Activated T-cell treated with anti-CD3 and anti-CD28 coated beads for 24 hours (primary cell): ENCODE measurements at places on chromosomes 3 and 15.

- DNase-seq: peak; percentile 49
Measured at GRCh38 chr3:8987645-8988383, 24.5 kb upstream of the RAD18 start.

- DNase-seq: peak; percentile 18
Measured at GRCh38 chr15:57541805-57542504, 49.7 kb upstream of the MYZAP start.

DNA sequence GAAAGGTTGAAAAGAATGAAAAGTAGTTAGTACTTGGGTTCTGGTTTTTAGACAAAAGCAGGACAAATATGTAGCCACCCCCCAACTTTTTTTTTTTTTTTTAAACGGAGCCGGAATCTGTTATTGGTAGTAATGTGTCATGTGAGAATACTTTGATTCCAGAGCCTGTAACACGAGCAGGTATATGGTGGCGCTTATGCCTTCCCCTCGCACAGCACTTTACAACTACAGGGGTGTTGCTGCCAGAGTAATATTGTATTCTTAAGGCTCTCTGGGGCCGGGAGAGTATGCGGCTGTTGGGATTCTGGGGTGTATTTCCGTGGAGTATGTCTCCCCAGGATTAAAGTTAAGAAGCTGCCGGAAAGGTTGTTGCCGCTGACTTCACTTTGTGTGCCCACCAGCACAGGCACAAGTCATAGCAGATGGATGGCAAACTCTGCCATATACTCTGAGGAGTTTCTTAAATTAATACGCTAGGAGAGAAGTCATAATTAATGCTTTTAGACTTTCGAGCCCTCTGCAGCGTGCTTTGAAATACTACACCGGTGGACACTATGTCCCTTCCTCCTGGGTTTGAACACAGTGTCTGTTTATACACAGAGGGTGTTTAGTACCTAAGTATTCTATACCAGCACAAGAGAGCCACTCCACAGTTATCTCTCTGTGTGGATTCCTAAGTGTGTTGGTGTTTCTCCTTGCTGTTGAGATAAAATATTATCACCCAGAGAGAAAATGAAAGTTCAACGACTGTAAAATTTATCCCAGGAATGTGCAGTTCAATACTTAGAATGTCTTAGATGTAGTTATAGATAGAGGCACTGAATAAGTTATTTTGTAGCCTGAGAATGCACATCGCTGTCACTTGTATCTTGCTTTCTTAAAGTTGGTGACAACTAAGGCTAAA is 1.4 kb downstream of the MBNL1 start:
- no peak for DNase-seq

DNA sequence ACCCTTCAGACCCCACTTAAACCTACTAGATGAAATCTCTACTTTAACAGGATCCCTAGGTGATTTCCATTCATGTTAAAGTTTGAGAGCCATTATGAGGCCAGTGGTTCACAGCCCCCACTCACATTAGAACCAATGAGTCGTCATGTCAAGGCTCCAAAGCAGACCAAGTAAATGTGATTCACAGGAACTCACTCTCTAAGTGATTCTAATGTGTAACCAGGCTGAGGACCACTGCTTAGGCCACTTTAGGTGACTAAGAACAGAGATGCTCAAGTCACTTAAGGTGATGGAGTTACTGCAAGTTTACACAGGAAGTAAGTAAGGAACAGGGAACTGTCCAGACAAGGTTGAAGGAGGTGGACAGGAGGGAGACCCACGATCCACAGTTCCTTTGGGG is 7.7 kb downstream of the GALNT15 start:
- DNase-seq: no peak

- DNase-seq: no peak
Measured at GRCh38 chr3:117137065-117137464, 427.5 kb downstream of the TUSC7 start.

GRCh38 chr3:136990826-136991225 is 33.0 kb downstream of the IL20RB start:
- DNase-seq: no peak

DNA sequence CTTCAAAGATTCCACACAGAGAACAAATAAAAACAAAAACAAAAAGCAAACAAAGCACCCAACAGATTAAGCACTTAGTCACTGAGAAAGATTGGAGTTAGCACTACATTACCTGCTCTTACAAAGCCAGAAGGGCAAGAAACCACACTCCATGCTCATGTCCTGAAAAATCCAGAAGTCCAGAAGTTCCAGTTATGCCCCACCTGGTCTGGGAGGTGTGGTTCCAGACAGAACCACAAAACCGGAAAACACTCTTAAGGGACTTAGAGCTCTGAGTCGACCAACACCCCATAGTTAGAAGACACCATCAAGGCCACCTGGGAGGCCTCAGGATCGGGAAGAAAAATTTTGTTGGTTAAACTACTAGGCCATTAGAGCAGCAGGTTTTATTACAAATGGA is 88.9 kb downstream of the TNIK start:
- DNase-seq: no peak

GRCh38 chr3:111319598-111319997 is 222.4 kb upstream of the CD96 start:
- no peak for DNase-seq

DNA sequence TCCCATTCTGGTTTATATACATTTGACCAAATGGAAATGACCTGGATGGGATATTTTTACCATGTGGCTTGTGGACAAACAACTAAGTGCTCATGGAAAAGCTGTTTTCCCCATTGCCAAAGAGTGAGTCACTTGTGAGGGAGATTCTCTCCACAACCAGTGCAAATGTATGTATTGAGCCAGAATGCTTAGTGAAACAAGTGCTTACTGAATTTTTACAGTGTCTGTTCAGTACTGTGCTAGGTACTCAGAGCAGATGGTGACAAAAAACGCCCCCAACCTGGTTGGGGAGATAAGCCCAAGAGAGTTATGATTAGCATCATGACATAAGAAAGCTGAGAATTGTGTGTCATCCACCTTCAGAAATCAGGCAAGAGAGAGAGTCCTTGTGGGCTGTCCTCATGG is 2.3 kb downstream of the CHP1 start:
- no peak for DNase-seq

DNA sequence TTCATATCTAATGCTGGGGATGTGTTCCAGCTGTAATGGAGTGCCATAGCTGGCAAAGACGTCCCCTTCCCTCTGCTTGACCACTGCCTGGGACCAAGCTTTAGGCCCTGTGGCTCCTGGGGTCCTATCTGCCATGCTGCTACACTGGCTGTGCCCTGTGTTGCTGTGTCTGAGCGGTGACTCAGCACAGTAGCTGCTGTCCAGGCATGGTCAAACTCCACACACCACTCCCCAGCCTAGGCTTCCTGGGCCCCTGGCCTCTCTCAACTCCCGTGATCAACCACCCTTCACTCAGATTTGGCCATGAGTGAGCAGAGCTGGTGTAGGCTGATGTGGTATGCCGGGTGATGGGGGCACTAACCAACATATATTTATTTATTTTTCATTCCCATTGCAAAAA is 27.0 kb downstream of the EPHB1 start:
- DNase-seq: no peak

DNA sequence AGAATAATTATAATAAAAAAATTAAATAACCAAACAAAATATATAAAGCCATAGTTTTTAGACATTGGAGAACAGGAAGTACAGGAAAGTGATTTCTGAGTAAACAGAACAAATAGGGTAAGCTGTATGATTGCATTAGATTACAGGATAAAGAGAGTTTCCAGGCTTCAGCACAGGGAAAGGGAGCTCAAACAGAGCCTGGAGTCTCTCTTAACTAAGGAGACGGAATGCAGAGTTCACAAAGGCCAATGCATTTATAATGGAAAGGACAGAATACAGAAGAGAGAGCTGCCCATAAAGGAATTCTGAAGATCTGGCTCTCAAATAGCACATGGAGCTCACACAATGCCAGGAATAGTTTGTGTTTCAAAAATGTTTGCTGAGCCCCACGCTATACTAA is 42.0 kb upstream of the OTOL1 start:
- DNase-seq: no peak

- no peak for DNase-seq
Measured at GRCh38 chr15:51382787-51383186, 41.3 kb downstream of the GLDN start.

- no peak for DNase-seq
Measured at GRCh38 chr15:89130201-89130600, 41.9 kb downstream of the ABHD2 start.

DNA sequence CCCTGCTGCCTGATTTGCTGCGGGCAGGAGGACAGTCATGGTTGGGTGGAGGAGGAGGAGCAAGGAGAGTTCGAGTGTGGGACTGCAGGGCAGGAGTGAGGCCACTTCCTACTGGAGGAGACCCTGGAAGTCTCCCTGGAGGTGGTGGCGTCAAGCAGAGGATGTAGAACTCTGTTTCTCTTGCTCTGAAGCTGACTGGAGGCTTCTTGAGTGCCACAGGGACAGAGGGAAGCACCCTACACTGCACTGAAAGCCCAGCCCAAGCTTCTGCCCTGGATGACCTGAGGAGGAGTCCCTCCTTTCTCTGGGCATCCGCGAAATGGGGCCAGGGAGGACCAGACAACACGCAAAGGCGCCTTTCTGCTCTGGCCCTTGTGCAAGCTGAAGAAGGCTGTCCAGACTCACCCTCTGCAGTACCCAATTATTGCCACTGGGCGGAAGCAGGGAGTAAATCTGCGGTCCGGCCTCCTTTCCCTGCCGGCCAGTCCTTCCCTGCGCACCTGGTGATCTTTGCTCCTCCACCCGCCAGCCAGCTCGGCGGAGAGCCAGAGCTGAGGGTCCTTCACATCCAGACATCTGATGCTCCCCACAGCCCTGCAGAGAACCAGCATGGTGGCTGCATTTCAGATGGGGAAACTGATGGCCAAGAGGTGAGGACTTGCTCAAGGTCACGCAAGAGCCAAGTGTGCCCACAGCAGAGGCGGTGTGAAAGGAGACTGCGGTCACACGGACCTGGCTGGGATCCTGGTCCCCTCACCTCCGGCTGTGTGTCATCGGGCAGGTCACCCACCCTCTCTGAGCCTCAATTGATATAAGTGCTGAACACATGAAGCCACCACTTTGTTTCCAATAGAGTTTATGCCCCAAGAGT is 207.1 kb downstream of the TBC1D2B start:
- peak; percentile 28 for DNase-seq

GRCh38 chr15:79296583-79296982 is 14.1 kb downstream of the ANKRD34C start:
- no peak for DNase-seq

DNA sequence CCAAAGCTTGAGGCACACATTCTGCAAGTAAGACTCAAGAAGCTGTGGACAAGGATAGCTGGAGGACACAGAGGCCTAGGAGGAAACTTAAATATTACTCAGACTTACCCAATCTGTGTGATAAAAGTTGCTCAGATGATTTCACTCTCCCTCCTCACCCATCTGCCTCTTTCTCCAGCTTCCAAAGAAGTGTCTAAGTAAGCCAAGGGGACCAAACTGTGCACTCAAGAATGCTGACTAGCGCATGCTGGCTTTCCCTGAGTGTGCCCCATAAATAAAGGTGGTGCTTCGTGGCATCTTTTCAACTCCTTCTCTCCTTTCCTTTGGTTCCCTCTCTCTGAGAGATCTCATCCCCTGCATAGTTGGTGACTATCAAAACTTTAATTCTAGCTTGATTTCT is 211.0 kb upstream of the LMCD1 start:
- no peak for DNase-seq

GRCh38 chr3:58163234-58163633 is 47.5 kb downstream of the DNASE1L3 start:
- no peak for DNase-seq
